ENCODE measurements at places on chromosomes 3 and 15.

DNA sequence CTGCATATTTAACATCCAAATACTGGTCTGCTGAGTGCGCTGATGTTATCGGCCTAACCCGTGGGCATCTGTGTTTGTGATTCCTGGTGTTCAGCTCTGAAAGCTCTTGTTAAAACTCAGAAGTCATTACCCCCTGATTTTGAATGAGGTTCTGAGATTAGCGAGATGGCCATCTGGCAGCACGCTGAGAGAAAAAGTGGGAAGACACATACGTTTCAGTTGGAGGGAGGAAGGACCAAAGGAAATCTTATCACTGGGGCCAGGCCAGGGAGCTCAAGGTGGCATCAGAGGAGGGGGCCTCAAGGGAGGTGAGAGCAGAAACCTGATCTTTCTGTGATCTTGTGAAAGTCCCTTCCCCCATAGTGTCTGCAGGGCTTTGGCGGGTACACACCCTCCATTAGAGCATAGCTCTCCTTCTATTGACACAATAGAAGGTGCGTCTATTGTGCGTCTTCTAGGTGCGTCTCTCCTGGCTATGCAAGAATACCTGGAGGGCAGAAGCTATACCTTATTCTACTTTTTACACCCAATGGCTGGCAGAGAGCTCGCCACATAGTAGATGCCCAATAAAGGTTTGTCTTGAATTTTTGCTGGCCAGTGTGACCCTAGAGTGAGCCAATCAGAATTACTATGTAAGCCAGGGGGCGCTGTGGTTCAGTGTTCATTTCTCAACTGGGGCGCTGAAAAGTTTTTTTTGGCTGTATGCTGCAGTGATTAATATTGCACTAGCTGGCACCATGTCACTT lies 182.4 kb downstream of the SHQ1 start:
- peak; percentile 76 for DNase-seq

GRCh38 chr15:99704444-99704838 lies 28.8 kb downstream of the LYSMD4 start:
- DNase-seq, result peak; percentile 96

DNA sequence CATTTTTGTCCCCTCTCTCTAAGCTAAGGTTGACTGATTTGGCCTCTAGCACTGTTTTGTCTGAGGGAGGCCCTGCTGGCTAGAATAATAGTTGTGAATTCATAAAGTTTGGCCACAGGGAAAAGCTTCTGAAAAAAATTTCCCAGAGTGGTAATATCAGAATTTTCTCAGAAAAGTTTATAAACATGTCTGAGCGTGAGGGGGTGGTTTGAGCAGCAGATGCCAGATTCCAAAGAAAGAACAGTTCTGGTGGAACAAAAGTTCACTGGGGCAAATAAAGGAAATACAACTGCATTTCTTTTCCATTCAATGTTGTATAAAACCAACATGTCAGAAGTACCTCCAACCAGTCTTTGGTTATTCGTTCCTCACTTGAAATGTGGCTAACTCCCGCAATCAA lies 61.2 kb downstream of the CLDN1 start:
- no peak for DNase-seq

DNA sequence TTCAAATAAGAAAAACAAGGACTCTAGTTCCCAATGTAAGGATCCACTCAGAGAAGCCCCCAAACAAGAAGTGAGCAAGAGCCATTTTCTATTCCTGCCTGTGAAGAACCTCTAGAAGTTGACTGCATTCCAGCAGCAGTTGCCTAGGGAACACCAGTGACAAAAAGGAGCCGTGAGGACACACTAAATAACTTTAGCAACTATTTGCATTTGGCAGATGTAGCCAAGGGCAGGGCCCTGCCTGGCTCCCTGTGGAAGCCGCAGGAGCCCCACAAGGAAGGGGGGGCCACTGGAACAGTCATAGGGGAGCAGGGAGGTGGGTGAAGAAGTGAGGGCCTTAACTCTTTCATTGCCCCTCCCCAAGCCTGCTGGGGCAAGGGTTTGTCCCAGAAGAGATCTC lies 470.2 kb upstream of the PROK2 start:
- DNase-seq, result no peak

- no peak for DNase-seq
Observed at GRCh38 chr3:73762855-73763254, 138.1 kb upstream of the PDZRN3 start.

GRCh38 chr15:89654301-89654761 lies 936 bp downstream of the KIF7 start:
- DNase-seq, result peak; percentile 2

DNA sequence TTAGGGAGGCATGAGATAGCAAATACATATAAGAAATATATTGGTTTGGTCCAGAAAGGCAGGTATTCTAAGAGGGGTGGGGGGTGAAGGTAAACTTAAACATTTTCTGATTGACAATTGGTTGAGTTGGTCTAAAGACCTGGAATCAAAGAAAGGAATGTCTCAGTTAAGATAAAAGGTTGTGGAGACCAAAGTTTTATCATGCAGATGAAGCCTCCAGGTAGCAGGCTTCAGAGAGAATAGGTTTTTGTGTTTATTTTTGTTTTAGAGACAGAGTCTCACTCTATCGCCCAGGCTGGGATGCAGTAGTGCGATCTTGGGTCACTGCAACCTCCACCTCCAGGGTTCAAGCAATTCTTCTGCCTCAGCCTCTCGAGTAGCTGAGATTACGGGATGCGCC lies 80.5 kb downstream of the NPAP1 start:
- no peak for DNase-seq

DNA sequence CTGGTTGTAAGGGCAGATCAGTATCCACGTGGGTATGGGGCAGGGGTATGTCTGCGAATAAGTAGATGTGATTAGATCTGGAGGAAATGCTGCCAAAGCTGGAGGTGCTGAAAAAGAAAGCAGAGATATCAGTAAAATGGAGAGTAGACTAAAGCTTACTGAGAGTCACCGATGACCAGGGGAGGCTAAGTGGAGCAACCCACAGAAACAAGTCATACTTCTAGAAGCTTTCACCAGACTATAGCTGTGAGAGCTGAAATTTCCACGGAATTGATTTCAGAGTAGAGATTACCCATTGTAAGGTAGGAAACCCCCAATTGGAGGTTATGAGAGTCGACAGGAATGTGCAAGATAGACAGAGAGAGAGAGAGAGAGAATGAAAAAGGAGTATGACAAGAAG lies 27.5 kb downstream of the ONECUT1 start:
- no peak for DNase-seq

Data from suppressor macrophage treated with lipopolysaccharide for 1 hour (primary cell).